Fibroblast of skin of abdomen (primary cell): ENCODE measurements at places on chromosomes 2 and 18.

DNA sequence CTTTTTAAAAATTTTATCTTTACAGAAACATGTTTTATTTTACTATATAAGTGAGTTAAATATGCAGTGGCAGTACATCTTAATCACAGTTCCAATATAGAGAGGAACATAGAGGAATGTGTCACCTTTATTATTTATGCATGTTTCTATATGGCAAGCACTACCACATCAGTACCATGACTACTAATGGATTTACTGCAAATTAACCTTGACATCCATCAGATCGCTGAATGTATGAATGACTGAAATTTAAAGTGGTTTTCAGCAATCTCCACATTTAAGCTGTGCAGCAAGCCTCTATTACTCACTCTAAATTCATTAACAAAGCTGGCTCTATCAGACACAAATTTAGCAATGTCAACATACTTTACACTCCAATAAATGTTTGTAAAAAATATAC is 790.6 kb downstream of the NRXN1 start:
- DNase-seq, result no peak

GRCh38 chr2:120673571-120674061 is 62.1 kb upstream of the GLI2 start:
- no peak for DNase-seq

DNA sequence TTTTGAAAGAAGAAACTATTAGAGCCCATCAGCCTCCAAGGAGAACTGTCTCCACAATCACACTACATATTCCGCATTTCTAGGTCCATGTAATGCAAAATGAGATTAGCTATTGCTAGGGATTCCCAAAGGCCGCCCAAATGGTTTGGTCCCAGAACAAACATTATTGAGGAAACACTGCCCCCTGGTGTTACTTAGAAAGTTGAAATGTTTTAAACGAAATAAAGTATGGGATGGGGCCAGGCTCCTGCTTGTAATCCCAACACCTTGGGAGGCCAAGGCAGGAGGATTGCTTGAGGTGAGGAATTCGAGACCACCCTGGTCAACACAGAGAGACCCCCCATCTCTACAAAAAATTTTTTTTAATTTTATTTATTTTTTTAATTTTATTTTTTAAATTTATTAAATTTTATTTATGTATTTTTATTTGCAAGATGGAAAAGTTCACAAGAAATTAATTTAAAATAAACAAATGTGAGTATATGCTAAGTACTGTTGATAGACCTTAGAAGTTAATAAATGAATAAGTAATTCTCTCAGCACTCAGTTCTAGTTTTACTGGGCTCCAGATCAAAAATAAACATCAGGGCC is 5.5 kb downstream of the NHEJ1 start:
- peak; percentile 66 for DNase-seq

- peak; percentile 66 for DNase-seq
Measured at GRCh38 chr18:26057344-26057773, 33.1 kb downstream of the SS18 start.

DNA sequence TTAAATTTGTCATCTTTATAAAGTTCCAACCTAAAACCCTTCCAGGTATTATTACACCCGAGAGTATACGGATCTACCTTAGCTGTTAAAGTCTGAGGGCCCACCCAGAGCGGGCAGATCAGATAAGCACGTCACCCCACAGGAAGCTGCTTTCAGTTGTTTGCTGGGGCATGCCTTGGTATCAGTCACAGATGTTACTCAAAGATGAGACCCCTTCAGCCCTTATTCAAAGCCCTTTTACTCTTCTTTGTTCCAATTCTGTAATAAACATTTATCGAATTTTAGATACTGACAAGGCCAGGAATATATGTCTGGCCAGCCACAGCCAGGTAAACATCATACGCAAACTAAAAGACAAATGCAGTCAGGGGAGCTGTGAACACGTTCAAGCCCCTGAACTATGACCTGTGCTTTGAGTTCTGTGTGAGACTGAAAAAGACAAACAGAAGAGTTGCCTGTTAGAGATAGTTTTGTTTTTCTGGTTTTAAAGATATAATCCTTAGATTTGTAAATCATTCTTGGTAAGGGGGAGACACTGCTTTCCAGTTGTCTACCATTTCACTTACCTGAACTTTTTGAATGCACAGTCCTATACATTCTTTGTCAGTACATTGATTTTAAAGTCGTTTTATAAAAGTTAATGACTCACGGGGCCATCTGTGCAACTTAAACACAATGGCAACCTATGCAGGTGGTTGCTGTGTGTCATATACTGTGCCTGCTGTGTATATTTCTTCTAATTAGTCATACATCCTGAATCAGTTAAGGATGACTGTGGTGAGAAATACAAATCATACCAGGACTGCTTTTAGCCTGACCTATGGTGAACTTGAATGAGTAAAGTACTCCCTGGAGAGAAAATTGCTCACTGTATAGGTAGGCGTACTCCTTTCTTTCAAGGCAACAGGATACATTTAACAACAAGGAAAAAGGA is 100.5 kb upstream of the ITPRID2 start:
- DNase-seq, result peak; percentile 97
